ENCODE measurements at places on chromosomes 5 and 9.

DNA sequence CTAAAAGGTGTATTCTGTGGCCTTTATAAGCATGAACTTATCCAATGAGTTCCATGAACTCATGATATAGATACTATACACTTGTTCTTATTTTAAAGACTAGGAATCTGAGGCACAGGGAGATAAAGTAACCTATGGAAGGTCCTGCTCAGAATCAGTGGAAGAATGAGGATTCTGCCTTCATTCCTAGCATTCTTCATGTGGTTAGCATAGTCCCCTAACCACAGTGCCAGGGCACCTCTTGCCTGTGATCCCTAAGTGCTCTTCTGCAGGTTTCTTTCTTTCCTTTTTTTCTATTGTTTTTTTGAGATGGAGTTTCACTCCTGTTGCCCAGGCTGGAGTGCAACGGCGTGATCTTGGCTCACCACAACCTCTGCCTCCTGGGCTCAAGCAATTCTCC is 174.1 kb downstream of the C9orf152 start:
- no peak for DNase-seq

DNA sequence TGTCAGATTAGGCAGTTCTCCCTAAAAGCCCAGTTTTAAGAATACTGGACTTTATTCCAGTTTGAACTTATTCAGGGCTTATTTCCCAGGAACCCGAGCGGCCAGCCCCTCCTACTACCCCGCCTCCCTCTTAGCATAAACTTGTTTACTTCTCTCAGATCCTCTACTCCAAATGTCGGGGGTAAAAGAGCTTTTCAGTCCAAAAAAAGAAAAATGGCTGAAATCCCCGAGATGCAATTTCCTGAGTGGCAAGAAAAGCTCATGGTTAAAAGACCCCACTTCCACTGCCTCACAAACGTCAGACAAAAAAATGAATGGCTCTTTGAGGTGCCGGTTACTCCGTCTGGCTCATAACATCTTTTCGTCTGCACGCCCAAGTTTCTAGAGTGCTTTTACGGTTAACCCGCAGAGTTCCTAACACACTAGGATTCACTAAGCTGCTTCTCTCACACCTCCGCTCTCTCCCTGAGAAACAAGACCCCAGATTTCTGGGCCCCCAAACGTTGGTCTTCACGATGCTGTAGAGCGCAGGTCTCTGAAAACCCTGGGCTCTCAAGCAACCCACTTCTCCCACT is 402 bp downstream of the BRD8 start:
- no peak for DNase-seq

DNA sequence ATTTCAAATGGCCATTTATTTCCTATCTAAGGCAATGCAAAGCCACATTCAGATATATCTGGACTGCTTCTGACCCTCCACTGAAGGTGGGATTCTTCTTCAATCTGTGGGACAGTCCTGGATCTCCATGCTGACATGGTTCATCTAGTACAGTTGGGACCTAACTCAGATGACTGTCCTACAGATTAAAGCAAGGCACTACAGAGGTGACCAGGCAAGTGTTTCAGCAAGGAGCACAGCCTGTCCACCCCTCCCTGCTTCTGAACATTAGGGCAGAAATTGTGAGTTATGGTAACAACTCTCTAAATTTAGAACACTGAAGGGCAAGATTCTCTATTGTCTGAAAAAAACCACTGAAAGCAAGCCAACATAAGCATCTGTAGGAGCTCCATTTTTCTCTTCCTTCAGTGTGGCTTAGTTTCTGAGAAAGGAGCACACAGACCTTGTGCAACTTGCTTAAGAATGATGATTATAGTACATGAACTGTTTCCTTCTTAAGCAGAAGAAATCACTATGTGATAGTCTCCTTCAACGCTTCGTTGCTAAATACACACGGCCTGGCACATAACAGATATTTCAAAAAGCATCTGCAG is 62.9 kb upstream of the BARX1 start:
- no peak for DNase-seq

GRCh38 chr5:140802781-140803271 is 2.0 kb downstream of the PCDHA3 start:
- no peak for DNase-seq

DNA sequence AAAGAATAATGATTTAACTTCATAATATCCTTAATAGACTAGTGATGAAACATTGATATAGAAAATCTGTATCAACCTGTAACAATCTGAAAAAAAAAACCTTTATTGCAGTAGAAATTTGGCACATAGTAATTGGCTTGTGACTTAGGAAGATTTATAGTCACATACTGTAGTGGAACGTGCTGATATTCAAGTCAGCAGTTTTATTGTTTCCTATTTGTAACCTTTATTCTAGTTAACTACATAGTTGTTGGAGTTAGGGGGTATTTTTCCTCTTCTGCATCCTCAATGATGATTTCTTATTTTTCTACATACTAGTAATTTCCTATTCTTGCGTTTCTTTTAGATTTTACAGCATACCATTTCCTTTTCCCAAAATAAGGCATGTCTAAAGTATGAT is 14.5 kb upstream of the LRRC70 start:
- no peak for DNase-seq

All from DMS153 (cell line).